Stimulated activated CD4-positive, alpha-beta T cell treated with anti-CD3 and anti-CD28 coated beads, Interleukin-1b, Interleukin-23, amount 100 ng/mL, for 4 hours (primary cell): ENCODE measurements at places on chromosomes 5 and 9.

DNA sequence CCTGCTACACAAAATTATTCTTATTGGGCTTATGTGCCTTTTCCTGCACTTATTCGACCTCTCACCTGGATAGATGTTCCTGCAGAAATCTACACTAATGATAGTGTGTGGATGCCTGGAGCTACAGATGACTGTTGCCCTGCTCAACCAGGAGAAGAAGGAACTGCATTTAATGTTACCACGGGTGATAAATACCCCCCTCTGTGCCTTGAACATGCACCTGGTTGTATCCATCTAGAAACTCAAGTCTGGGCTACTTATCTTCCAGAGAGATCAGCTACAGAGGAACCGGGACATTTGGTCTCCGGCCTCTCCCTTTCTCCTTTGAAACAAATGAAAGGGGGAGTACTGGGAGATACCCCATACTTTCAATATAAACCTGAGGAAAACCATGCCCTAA is 54.5 kb downstream of the SH3PXD2B start:
- no peak for DNase-seq

DNA sequence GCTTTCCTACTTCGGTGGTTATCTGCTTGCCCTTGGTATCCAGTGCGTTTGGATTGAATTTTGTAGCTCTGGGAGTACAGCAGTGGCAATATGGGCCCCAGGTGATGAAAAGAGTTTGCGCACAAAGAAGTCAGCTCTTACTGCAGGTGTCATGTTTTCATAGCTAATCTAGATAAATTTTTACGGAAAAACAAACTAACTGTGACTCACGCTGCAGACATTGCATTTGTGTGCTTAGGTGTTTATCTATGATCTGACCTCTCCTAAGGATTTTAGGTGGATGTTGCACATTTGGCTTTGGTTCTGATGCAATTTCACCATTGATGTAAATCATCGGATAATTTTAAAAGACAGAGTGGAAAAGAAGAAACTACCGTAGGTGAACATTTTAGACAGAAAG is 92.1 kb downstream of the VCAN start:
- DNase-seq: no peak

DNA sequence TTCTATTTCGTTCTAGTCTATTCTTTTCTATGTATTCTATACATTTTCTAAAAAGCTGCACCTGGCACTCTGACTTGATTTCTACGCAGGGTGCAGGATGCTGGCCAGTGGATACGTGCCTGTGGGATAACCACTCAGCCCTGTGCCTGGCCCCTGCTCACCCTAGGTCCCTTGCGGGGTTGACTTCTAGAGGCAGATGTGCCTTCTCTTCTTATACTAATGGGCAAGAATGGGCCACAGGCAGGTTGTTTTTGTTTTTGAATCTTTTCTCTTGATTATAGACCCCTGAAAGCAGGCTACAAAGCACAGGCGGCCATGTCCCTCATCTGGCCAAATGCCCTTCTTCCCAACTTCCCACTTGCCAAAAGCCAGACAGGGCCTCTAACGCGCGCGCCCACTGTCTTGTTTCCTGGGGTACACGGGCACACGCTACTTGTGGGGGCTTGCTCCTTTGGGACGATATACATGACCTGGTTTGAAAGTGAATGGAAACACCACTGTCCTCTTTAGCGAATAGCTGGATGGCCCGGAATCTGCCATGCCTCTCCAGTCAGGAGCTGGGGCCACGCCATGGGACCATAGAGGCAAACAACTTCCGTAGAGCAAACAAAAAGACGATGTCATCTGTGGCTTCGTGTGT is 162.7 kb upstream of the IRX2 start:
- no peak for DNase-seq

DNA sequence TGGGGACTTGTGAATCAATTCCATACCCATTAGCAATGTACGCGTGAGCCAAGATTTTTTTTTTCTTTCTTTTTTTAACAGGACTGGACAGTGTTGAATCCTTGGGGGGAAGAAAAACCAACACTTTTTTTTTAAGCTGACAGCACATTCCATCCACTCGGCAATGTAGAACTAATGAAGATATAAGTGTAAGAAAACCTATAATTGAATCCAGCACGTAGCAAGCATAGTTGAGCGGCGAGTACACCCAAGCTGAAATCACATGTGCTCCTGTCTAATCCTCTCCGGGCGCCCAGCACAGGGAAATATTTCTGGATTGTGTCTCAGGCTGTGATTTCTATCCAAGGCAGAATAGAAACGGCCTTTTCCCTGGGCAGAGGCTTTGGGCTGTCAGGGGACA is 118.2 kb downstream of the BOD1 start:
- DNase-seq: no peak
